ENCODE measurements at places on chromosomes 5 and 9. TPM values are rescaled to one million over a fixed set of nuclear protein-coding genes. Genes with fewer than 3 reads are reported as not detected.

The OR1Q1 gene
- total RNA-seq = not detected

The KIF12 gene
- total RNA-seq = not detected

The LURAP1L gene
- total RNA-seq = 0.69 TPM

The MEIKIN gene
- total RNA-seq = not detected

Data from dermis lymphatic vessel endothelial cell (primary cell).